Stimulated activated CD8-positive, alpha-beta memory T cell treated with anti-CD3 and anti-CD28 coated beads, Interleukin-4, amount 100 ng/mL, for 1 hour (primary cell): ENCODE measurements at places on chromosomes 7 and 10.

- DNase-seq, result no peak
These were observed 13.5 kb upstream of the CACUL1 start for GRCh38 chr10:118768041-118768919.

GRCh38 chr7:92648067-92648466 lies 57.9 kb upstream of the FAM133B start:
- no peak for DNase-seq

- no peak for DNase-seq
These were observed 259.8 kb downstream of the GLI3 start for GRCh38 chr7:41977151-41977651.

DNA sequence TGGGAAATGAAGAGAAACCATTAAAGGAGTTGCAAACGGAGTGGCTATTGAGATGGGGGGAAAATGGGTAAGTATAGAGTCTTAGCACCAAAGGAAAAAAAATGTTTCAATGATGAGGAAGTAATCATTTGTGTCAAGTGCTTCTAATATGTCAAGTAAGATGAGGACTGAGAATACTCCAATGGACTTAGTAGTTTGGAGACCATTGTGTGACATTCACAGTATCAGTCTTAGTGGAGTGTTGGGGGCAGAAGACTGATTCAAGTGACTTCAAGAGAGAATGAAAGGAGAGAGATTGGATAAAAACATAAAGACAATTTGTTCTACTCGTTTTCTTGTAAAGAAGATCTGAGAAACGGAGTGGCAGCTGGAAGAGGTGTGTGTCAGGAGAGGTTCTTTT lies 88.6 kb upstream of the ARID5B start:
- DNase-seq, result no peak

DNA sequence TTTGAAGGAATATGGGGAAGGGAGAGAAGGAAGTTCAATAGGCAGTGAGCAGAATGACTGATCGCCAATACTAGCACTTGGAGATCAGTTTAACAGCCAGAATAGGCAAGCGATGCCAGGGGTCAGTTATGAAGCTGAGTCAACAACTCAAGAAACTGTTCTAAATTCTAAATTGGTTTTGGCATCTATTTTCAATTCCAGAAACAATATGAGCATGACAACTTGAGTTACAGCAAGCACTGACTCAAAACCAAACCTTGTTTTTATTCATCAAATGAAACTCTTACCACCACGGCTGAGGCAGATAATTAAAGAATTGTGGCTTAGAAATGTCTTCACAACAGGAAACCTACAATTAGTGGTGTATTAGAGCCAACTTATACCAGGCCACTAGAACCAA lies 180.5 kb upstream of the ASAH2 start:
- no peak for DNase-seq
